ENCODE measurements at places on chromosomes 4 and X. TPM values are rescaled to one million over a fixed set of nuclear protein-coding genes. Genes with fewer than 3 reads are reported as not detected.

The SLC34A2 gene
- total RNA-seq: 0.76 TPM

DNA sequence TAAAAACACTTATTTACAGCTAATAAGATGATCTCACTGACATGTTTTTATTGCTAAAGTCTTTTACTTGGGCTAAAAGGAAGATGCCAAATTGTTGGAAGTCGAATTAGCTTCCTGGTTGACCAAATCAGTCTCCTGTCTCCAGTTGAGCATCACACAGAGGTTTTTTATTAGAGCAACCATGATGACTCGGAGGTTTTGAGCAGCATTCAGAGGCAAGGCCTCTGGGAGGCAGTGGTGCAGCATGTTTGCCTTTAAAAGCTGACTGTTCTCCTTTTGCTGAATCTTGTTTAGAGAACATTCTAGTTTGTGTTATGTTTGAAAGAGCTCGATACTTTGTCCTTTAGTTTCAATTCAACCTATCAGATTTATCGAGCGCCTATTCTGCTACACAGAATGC is 2.1 kb downstream of the UCHL1 start:
- DNase-seq: no peak

DNA sequence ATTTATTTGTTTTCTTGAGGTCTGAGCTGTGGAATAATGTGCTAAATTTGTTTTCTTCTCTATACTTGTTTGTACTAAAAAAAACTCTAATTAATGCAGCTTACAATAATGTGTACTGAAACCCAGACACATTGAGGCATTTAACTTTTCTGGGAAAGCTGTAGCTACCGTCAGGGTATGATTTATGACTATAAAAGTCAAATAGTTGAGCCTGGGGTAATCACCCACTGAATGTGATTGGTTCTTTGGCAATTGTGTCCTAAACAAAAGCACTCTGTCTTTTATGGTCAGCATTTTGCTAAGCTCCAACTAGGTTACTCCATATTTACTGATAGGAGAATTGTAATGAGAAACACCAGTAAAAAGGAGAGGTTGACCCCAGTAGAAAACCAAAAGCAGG is 65.9 kb upstream of the CBLL2 start:
- DNase-seq: no peak

DNA sequence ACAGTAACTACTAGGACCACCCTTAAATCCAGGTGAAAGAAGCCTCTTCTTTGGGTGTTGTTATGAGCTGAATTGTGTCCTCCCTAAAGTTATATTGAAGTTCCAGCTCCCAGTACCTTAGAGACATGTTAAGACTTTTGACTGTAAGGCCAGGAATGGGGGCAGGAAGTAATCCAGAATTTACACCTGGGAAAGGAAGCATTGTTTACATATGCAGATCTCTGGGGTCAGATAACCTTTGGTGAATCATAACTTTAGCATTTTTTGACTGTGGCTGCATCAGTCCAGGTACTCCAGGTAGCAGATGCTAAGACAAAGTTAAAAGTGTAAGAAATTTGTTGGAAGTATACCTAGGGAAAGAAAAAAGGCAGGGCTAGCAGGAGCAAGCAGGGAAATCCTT is 104.9 kb upstream of the CENPE start:
- DNase-seq: no peak

GRCh38 chrX:72621625-72622485 is 49.2 kb upstream of the HDAC8 start:
- no peak for DNase-seq

- DNase-seq: no peak
Observed at GRCh38 chrX:85365370-85365995, 14.0 kb downstream of the POF1B start.
